ENCODE measurements at places on chromosomes 12 and 14.

GRCh38 chr14:101960225-101960624 lies 4.1 kb upstream of the DYNC1H1 start:
- no peak for DNase-seq

- no peak for DNase-seq
Measured at GRCh38 chr12:45668641-45669040, 60.9 kb upstream of the ARID2 start.

GRCh38 chr12:90211017-90211416 lies 502.4 kb upstream of the ATP2B1 start:
- no peak for DNase-seq

DNA sequence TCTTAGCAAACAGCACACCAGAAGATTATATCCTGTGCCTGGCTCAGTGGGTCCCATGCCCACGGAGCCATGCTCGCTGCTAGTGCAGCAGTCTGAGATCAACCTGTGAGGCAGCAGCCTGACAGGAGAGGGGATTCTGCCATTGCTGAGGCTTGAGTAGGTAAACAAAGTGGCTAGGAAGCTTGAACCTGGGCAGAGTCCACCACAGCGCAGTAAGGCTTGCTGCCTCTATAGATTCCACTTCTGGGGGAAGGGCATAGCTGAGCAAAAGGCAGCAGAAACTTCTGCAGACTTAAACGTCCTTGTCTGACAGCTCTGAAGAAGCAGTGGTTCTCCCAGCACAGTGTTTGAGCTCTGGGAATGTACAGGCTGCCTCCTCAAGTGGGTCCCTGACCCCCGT lies 210.3 kb downstream of the RMST start:
- DNase-seq = no peak

DNA sequence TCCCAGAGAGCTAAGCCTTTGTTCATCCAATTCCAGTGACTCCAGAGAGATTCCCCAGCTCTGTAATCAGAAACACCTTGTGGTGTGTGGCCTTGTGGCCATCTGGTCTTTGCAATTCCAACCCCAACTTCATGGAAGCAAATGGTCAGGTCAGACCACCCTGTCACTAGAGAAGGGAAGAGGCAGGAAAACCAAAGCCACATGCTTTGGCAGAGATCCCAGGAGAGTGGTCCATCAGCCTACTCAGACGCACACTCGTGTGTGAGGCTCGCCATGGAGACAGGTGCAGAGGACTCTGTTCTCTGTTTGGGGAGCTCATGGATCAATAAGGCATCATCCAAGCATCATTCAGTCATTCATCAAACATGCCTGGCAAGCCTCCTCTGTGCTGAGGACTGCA lies 46.2 kb upstream of the TUNAR start:
- no peak for DNase-seq

DNA sequence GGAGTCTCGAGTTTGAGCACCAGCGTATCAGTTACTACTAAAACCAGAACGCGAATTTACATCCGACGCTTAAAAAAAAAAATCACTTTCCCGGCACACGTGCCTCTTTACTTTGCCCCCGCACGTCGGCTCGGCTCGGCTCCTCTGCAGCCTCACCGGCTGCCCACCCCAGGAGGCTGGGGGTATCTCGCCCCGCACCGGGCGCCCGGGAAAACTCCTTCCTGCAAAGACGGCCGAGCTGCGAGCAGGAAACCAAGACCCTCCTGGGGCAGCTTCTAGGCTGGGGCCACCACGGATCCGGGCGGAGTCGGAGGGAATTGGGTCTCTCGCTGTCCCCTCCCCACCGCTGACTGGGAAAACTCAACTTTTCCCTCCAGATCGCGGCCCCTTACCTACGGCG lies 610 bp downstream of the VSIG10 start:
- DNase-seq = no peak

- peak; percentile 3 for DNase-seq
Measured at GRCh38 chr12:113221997-113222729, 899 bp downstream of the TPCN1 start.

GRCh38 chr12:118964988-118965387 lies 16.4 kb upstream of the SRRM4 start:
- no peak for DNase-seq

- DNase-seq = no peak
Measured at GRCh38 chr12:60257063-60257462, 661.2 kb downstream of the SLC16A7 start.

GRCh38 chr14:101982621-101983020 lies 18.2 kb downstream of the DYNC1H1 start:
- no peak for DNase-seq

DNA sequence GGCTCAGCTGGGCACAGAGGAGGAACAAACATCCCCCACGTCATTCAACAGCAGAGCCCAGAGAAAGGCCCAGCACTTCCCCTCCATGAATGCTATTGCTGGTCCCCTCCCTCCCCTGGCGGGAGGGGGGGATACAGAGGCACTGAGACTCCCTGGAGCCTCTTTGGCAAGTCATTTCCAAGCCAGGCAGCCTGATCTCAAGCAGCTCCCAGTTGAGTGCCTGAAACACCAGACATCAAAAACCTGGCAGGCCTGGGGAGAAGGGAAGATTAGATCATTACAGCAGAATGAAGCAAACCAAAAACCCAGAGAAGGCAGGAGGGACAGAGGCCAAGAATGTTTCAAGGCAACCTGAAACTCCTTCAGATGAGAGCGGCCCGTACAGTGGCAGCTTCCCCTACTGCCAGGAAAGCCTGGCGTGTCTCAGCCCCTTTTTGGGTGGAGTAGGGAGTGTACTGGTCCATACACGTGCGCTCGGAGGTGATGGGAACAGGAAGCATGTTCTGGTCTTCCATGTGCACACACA lies 92.1 kb downstream of the LRRC74A start:
- no peak for DNase-seq

DNA sequence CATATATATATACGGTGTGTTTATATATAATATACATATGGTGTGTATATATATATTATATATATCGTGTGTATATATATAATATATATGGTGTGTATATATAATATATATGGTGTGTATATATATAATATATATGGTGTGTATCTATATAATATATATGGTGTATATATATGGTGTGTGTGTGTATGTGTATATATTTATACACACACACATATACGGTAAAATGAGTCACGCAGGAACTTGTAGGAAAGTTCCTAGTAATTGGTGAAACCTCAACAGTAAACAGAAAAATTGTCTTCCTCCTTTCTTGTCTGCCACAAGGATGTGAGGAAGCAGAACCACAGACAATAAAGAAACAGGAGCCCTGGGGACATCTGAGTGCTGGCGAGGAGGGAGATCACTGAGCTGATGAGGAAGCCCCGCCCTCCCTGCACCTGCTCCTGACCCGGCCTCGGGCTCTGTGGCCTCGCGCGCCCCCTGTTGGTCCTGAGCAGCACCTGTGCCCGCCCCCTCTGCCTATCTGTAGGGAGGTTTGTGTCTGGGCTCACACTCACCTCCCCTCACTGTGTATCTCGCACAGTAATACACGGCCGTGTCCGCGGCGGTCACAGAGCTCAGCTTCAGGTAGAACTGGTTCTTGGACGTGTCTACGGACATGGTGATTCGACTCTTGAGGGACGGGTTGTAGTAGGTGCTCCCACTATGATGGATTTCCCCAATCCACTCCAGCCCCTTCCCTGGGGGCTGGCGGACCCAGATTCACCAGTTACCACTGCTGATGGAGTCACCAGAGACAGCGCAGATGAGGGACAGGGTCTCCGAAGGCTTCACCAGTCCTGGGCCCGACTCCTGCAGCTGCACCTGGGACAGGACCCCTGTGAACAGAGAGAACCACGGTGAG lies 1079.4 kb downstream of the TMEM121 start:
- peak; percentile 71 for DNase-seq

GRCh38 chr14:31930493-31931240 lies 146.4 kb upstream of the ARHGAP5 start:
- no peak for DNase-seq

- DNase-seq = no peak
Measured at GRCh38 chr12:15208871-15209656, 12.2 kb downstream of the RERG start.

DNA sequence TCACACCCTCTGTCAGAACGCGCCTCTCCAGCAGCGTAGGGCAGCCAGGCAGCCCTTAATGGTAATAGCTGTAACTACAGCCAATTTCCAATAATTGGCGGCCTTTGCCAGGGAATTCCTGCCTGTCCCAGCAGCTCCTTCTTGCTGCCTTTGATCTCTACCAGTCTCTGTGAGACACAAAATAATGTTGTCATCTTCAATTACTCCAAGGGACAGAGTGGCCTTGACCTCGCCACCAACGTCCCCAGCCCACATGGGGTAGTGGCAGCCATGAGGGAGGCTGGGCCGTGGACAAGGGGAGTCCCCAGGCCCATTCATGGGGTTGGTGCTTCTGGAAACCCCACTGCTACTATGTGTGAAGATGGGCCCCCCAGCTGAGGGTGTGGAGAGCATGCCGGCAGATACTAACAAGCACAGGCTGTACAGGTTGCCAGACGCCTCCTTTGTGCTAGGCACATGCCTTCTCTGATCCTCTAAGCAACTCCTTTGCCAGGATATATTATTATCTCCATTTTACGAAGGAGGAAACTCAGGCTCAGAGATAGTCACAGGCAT lies 17.4 kb upstream of the CLMN start:
- DNase-seq = no peak

GRCh38 chr14:72416892-72417291 lies 477.0 kb downstream of the DPF3 start:
- no peak for DNase-seq

- no peak for DNase-seq
Measured at GRCh38 chr14:50489851-50490250, 42.5 kb downstream of the MAP4K5 start.

- no peak for DNase-seq
Measured at GRCh38 chr12:32272465-32272864, 126.9 kb upstream of the FGD4 start.

DNA sequence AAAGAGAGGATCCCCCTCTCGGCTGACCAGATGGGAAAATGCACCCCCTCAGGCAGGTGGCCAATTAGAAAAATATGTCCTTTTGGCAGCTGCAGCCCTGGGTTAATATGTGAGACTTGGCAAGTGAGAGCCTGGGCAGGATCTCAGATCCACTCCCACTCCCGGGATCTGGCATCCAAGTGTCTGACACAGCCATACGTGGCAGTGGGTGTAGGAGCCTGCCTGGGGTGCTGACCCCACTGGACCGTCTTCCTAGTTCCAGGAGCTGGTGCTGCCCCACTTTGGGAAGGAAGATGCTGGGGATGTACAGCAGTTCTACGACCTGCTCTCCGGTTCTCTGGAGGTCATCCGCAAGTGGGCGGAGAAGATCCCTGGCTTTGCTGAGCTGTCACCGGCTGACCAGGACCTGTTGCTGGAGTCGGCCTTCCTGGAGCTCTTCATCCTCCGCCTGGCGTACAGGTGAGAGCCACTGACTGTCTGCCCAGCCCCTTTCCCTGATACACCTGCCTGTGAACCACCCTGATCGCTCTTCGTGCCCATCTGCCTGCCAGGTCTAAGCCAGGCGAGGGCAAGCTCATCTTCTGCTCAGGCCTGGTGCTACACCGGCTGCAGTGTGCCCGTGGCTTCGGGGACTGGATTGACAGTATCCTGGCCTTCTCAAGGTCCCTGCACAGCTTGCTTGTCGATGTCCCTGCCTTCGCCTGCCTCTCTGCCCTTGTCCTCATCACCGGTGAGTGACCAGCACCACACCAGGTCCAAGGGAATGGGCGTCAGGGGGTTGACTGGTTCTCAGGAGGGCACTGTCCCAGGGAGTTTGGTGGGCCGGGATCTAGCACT lies 5.8 kb downstream of the NR4A1 start:
- no peak for DNase-seq

DNA sequence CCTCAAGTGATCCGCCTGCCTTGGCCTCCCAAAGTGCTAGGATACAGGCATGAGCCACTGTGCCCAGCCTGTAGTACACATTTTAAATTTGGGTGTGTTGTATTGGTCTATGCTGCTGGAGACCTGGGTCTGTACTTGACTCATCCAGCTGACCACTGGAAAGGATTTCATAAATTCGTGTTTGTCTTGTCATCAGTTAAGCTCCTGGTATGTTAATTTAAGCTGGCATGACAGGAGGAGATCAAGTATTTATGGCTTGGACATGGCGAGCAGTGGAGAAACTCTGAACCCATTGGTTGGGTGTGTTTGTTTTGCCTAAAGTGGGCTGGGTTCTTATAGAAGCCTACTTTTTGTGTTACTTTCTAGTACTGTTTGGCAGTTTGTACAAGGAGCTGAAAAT lies 24.2 kb downstream of the YY1 start:
- DNase-seq = no peak

DNA sequence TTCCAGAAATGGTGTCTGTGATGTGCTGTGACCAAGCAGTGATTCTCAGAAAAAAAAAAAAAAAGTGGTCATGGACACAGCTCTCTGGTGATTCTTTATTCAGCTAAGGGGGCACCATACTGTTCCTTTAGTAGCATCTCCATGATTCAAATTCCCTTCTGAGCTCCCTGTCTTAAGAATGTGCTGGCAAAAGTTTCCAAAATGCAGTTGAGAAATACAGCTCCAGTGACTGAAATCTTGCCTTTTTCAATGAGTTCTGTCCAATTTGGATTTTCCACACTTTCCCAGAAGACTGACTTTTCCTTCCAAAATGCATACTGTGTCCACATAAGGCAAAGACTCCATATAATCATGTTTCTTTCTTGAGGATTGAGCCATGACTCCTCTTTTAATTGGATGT lies 24.3 kb upstream of the CPM start:
- DNase-seq = no peak

GRCh38 chr12:53103860-53104305 lies 597 bp downstream of the SOAT2 start:
- peak; percentile 8 for DNase-seq

DNA sequence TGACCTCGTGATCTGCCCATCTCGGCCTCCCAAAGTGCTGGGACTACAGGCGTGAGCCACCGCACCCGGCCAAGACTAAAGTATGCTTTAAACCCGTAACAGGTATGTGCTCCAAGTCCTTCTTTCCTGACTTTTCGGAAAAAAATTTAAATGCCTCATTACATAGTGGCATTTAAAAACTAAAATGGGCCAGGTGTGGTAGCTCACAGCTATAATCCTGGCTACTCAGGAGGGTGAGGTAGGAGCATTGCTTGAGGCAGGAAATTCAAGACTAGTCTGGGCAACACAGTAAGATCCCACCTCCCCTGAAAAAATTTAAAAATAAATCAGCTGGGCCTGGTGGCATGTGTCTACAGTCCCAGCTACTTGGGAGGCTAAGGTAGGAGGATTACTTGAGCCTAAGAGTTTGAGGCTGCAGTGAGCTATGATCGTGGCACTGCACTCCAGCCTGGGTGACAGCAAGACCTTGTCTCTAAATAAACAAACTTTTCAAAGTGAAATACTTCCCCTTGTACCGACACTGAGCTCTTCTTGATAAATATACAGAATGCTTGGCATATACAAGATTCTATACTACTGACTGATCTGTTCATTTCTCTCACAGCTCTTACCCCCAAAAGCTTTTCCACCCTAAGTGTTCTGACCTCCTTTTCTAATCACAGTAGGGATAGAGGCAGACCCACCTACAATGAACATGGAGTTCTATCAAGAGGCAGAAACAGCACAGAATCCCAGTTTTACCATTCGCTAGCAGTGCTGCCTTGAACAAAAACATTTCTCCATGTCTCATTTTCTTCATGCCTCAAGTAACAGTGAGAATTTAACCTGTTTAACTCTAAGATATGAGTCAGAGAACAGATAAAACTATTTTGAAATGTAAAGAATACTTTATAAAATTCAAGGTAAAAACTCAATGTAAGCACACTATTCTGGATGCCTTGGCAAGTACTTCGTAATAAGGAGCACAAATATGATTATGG lies 7.9 kb downstream of the PPP4R3A start:
- no peak for DNase-seq

- no peak for DNase-seq
Measured at GRCh38 chr12:2011643-2012607, 7.7 kb upstream of the DCP1B start.

GRCh38 chr12:54304187-54304810 lies 3.5 kb upstream of the NFE2 start:
- DNase-seq = no peak

All from central memory CD4-positive, alpha-beta T cell (primary cell).